ENCODE measurements at places on chromosomes 4 and X.
A peak's percentile ranks its signal among the peaks of the same experiment; 100 is the strongest.

DNA sequence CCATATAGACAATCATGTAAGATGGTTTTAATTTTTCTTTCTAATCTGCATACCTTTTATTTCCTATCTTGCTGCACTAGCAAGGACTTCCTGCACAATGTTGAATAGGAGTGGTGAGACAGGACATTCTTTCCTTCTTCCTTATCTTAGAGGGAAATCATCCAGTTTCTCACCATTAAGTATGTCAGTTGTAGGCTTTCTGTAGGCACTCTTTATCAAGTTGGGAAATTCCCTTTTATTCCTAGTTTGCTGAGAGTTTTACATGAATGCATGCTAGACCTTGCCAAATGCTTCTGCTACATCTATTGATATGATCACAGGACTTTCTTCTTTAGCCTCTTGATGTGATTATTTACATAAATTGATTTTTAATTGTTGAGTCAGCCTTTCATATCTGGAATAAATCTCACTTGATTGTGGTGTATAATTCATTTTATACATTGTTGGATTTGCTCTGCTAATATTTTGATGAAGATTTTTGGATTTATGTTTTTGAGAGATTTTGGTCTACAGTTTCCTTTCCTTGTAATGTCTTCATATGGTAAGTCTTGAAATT is 23.8 kb downstream of the RNF175 start:
- no peak for DNase-seq

- no peak for DNase-seq
Measured at GRCh38 chr4:165201806-165202205, 5.6 kb upstream of the KLHL2 start.

- no peak for DNase-seq
Measured at GRCh38 chr4:2689825-2690700, 66.1 kb downstream of the TNIP2 start.

DNA sequence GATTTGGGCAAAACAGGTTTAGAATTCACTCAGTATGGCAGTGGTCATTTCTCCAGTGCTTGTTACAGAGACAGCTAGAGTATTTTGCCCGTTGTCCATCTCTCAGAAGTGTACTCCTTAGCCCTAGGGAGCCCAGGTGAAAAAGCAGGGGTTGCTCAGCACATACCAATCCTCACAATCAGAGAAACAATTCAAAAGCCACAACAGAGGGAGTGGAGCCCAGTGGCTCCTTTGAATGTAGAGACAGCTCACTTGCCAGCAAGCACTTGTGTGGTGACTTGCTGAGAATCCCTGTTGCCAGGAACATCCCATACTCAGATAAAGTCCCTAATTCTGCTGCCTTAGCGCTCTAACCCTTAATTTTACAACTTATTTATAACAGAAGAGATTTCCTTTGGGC is 1488.3 kb downstream of the RPA4 start:
- no peak for DNase-seq

DNA sequence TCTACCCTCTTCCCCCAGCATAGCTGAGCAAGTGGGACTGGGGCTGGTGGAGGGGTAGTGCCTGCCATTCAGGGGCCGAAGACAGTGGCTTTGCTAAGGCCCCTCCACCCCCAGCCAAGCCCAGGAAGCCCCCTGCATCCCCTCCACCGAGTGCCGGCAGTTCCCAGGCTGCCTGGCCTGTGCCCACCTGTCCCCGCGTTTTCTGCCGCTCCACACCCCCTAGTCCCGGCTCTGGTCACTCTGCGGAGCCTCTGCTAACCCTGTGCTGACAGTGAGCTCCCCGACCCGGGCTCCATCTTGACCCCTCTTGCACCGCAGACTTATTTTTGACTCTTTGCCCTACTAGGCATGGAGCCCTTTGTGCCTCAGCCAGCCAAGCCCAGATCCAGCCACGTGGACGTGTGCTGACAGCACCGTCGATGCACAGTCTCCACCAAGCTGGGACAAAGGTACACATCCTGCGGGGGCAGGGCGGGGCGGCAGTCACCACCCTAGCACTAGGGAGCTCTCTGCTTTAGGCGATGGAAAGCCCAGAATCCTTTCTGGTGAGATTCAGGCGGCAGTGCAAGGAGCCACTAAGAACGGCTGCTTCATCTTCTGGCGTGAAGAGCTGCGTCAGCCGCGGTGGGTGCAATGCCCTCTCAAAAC is 96.6 kb downstream of the PHKA2 start:
- DNase-seq, result no peak

- no peak for DNase-seq
Measured at GRCh38 chr4:160026721-160027120, 923.8 kb downstream of the RAPGEF2 start.

DNA sequence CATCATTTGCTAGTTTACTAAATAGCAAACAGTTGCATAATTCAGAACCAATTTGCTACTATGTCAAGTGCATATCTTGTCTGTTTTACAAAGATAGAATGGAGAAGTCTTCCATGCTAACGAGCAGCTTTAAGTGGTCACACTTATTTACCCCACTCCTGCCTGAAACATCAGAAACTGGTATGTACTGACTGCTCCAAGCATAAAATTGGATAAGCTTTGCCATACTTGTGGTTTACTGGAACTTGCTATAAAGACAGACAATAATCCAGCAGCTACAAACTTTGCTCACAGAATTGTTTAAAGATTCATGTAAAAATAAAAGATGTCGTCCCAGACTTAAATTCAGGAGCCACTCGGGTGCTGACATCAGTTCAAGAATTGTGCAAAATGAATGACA is 13.3 kb upstream of the CDKL2 start:
- DNase-seq, result no peak

- no peak for DNase-seq
Measured at GRCh38 chr4:48669086-48669485, 111.0 kb downstream of the FRYL start.

GRCh38 chr4:1772853-1773538 is 20.1 kb upstream of the FGFR3 start:
- DNase-seq, result no peak

DNA sequence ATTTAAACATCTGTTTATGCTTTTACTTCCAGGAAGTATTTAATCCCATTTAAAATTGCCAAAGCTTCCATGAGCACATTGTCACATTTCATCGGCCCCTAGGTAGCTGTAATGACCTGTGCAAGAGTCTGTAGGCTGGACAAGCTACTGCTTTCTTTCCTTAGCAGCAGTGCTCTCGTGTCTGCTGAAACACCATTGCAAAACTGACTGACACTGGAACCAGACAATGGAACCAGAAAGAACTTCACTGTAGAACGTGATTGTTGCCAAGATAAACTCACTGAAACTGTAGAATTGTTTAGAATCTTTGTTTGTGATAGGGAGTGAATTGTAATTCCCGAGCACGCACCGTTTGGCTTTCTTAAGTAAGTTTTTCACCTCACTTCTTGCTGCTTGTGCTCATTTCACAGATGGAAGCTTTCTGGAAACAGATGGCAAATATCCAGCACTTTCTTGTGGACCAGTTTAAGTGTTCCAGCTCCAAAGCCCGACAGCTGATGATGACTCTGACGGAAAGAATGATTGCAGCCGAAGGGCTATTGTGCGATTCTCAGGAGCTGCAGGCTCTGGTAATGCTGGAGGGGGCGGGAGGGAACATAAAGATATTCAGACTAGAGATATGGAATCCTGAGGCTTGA is 36.9 kb downstream of the EVC start:
- no peak for DNase-seq

DNA sequence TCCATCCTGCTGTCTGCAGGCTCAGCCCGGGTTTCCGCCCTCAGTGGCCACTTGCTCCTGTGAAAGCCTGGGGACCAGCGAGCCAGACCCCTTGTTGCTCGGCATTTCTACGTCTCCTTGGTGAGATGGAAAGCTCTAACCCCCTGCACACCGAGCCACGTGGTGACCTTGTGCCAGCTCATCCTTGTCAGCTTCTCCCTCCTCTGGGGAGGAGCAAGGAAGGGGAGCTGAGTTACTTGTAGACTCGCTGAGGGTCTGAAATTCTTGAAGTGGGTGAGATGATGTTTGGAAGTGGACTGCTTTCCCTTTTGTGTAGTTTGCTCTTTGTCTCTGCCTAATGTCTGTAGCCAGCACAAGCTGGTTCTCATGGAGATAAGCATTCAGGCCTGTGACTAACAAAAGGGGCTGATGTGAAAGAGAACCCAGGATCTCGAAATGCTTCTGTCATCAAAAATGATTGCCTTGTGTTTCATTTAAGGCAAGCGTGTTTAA is 29.3 kb downstream of the RGS12 start:
- no peak for DNase-seq

DNA sequence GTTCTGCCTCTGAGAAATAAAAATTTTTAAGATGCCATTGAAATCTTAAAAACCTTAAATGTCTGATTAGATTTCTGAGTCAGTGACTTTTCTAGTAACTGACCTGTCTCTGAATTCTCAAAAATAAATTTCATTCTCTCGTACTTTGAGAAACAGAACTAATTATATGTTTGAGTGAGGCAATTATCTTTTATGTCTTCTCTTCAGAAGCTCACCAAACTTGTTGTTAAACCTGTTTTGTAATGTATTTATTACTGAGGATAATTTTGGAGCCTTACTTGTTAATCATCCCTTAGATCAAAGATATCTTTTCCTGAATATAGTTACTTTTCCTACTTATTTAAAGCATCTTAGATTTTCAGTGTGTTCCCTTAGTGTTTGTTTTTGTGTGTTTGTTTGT is 64.5 kb upstream of the MMAA start:
- DNase-seq, result no peak

DNA sequence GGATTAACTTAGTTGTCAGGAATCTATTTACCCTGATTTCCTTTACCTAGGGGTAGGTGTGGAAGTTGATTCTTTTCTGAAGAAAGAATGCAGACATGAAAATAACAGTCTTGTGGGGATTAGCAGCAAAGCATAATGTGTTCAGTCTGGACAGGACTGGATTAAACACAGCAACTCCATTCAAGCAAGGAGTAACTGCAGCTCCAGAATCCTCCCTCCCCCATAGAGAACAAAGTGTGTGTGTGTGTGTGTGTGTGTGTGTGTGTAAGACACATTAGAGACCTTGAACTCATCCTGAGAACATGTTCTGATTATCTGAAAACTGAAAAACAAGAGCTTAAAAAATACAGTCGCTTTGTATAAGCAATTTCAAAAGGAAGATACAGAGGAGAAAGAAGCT is 9.3 kb downstream of the C4orf54 start:
- no peak for DNase-seq

DNA sequence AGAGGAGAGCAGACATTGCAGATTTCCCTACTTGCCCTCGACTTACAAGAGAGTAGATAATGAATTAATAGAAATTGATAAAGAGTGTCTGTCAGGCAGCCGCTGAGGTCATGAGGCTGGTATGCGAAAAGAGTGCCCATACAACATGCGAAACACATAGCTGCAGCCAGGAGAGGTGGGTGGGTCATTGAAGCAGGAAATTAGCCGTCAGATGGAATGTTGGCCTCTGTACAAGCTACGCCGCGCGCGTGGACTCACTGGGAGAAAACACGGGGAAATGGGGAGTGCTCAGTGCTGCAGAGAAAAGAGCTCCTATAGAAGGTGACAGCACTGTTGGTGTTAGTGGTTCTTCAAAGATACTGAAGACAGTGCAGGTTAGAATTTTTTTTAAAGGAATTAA is 125.1 kb downstream of the RAPGEF2 start:
- no peak for DNase-seq

DNA sequence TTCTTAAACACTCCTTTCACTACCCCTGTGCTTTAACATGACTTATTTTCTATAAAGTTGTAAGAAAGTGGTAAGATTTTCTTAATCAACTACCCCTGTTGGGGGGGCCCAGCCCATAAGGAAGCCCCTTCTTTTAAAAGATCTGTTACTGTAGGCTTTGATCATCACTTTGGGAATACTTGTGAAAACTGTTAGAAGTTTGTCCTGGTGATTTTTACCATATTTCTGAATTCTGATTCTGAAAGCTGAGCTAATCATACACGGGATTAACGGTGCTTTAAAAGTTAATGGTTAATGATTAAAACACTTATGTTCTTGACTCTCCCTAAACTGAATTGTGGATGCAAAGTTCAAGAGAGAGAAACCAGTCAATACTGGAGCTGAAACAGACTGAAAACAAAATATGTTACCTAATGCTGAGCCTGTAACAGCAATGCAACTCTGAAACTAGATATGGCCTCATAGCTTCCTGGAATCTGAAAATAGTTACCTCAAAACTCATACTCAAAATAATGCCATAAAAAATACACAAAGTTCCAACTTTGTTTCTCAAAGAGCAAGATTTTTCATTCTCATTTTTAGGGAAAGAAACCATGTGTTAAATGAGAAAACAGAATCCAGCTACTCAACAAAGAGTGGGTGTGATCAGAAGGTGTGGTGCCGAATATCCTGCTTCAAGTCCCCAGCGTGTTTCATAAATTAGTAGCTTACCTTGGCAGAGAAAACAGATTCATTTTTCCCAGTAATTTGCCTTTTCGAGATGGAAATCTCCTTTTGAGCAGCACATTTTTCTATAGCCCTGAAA is 31.6 kb downstream of the ADH7 start:
- peak; percentile 28 for DNase-seq
